PC-3 (cell line): ENCODE measurements at places on chromosomes 6 and 20. TPM values are rescaled to one million over a fixed set of nuclear protein-coding genes. Genes with fewer than 3 reads are reported as not detected.

DNA sequence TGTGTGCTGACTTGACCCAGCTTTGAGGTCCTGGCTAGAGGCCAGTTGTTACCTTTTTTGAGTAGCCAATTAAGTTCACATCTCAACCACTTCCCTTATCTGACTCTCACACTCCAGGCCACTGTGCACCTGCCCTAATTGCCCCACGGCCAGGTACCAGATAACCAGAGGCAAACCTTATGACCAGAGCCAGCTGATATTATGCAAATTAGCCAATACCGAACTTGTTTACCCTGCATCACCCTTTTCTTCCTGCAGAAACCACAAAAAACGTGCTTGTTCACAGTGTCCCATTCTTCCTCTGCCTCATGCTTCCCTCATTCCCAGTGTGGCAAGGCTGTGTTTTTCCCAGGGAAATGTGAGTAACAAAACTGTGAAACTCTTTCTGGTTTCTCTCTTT is 89.3 kb downstream of the HTR1B start:
- no peak overlapping the region for H3K27ac ChIP-seq
- DNase-seq = no peak
- no peaks in the 10 kb centered on the region for H3K4me1 ChIP-seq
- no peak overlapping the region for H3K4me3 ChIP-seq
- H3K27me3 ChIP-seq = no peaks in the 10 kb centered on the region
- H3K36me3 ChIP-seq = no peaks in the 10 kb centered on the region

DNA sequence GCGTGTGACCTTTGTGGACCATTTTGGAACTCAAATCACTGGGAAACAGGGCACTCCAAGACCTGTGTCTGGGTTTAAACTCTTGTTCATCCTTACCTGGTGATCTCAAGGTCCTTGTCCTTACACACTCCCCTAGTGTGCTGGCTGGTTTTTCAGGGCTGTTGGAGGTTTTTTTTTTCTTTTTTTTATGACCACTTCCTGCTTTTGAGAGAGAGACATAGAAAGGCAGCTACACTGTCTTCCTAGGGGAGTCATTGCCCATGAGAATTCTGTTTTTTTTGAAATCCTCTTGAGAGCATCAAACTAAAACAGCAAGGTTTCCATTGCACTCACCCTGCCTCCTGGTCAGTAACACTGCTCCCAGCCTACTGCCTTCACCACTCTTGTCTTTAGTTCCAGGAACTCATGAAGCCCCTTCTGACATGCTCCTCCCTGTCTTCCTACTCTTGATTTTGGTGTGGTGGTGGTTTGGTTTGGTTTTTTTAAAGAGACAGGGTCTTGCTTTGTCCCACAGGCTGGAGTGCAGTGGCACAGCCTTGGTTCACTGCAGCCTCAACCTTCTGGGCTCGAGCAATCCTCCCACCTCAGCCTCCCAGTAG is 28.6 kb downstream of the PRPH2 start:
- H3K4me3 ChIP-seq = no peak overlapping the region
- DNase-seq = no peak
- no peak overlapping the region for H3K27ac ChIP-seq
- H3K4me1 ChIP-seq = no peaks in the 10 kb centered on the region
- H3K36me3 ChIP-seq = peaks cover 26% of the 10 kb centered on the region

DNA sequence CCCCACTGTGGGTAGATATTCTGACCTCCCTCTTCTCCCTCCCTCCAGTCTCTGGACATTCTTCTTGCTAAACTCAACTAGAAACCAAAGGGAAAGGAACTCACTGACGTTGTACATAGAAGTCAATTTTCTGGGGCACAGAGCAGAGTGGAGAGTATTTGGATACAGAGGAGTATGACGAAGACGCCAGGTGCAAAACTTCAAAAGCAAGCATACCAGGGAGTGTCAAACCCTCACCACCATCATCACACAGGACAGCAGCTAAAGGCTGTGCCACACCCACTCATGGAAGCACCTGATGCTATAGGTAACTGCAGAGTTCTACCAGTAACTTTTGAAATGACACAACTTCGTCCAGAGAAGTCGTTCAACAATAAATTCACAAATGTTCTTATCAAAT is 64.8 kb downstream of the FYN start:
- no peak for DNase-seq
- no peaks in the 10 kb centered on the region for H3K36me3 ChIP-seq
- no peaks in the 10 kb centered on the region for H3K27me3 ChIP-seq
- H3K4me1 ChIP-seq = peaks cover 60% of the 10 kb centered on the region
- H3K27ac ChIP-seq = no peak overlapping the region

DNA sequence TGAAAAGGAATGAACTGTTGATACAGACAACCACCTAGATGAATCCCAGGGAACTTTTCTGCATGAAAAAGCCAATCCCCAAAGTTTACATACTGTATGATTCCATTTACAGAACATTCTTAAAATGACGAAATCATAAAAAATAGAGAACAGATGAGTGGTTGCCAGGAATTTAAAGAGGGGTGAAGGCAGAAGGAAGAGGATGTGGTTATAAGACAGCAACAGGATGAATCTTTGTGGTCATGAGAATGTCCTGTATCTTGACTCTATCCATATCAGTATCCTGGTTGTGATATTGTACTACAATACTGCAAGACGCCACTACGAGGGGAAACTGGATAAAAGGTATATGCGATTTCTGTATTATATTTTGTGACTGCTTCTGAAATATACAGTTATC is 70.1 kb upstream of the EMILIN3 start:
- DNase-seq = peak; percentile 19
- H3K36me3 ChIP-seq = peaks cover 21% of the 10 kb centered on the region
- H3K4me3 ChIP-seq = no peak overlapping the region
- H3K4me1 ChIP-seq = no peaks in the 10 kb centered on the region

DNA sequence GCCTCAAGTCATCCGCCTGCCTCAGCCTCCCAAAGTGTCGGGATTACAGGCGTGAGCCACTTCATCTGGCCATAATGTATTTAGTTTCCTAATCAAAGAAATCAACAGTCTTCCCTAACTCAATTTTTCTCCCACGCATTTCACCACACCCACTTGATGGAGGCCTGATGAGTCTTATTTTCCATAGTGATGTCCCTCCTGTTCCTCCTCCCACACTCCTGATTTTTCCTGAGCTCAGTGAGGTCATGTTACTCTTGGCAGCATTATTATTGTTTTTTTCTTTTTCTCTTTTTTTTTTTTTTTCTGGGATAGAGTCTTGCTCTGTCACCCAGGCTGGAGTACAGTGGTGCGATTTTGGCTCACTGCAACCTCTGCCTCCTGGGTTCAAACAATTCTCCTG is 8.9 kb downstream of the ABRACL start:
- H3K27me3 ChIP-seq = no peaks in the 10 kb centered on the region
- H3K4me1 ChIP-seq = no peaks in the 10 kb centered on the region
- no peak for DNase-seq
- H3K36me3 ChIP-seq = peaks cover 5% of the 10 kb centered on the region; the same call in 1 of the 2 replicates
- no peak overlapping the region for H3K4me3 ChIP-seq
- H3K27ac ChIP-seq = no peak overlapping the region

GRCh38 chr6:80544976-80545722 is 438.7 kb downstream of the BCKDHB start:
- DNase-seq = no peak
- no peak overlapping the region for H3K27ac ChIP-seq
- no peaks in the 10 kb centered on the region for H3K36me3 ChIP-seq

DNA sequence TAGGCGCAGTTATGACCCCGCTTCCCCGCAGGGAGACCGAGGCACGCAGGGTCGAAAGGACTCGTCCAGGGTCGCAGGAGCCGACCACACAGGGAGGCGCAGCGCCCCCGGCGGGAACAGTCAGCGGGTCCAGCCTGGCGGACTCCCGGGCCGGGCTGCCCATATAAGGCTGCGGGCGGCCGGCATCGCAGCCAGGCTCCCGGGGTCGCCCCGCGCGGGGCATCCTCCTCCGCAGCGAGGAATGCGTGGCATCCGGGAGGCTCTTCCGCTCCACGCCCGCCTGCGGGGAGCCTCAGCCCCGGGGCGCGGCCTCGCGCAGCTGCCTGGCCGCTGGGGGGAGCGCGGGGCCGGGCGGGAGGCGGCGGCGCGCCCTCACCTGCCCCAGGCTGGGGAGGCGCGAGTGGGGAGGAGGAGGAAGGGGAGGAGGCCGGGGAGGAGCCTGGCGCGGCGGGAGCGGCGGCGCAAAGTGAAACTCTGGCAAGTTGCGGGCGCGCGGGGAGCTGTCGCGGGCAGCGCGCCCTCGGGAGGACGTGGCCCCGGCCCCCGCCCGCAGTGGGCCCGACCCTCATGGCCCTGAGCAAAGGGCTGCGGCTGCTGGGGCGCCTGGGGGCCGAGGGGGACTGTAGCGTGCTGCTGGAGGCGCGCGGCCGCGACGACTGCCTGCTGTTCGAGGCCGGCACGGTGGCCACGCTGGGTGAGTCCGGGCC is at the start of gene SYNJ2:
Gene SYNJ2 (plus strand): TSS at position 469 of the 707 bp plus-strand sequence. CDS start 99 bp downstream, at position 568.
- peak within 1 kb of the TSS; percentile 94 for H3K4me3 ChIP-seq
- H3K27ac ChIP-seq = peak within 1 kb of the TSS; percentile 19
- no peaks in the 10 kb centered on the region for H3K27me3 ChIP-seq
- no peaks in the 10 kb centered on the region for H3K36me3 ChIP-seq
- H3K4me1 ChIP-seq = peaks cover 32% of the 10 kb centered on the region

- peaks cover 48% of the 10 kb centered on the region for H3K27me3 ChIP-seq
- no peaks in the 10 kb centered on the region for H3K4me1 ChIP-seq
- no peaks in the 10 kb centered on the region for H3K36me3 ChIP-seq
Observed at GRCh38 chr20:53223626-53224172, 251.5 kb downstream of the TSHZ2 start.

GRCh38 chr20:17460119-17460518 is 71.1 kb downstream of the BFSP1 start:
- peaks cover 68% of the 10 kb centered on the region for H3K27me3 ChIP-seq
- no peaks in the 10 kb centered on the region for H3K36me3 ChIP-seq
- no peak for DNase-seq

DNA sequence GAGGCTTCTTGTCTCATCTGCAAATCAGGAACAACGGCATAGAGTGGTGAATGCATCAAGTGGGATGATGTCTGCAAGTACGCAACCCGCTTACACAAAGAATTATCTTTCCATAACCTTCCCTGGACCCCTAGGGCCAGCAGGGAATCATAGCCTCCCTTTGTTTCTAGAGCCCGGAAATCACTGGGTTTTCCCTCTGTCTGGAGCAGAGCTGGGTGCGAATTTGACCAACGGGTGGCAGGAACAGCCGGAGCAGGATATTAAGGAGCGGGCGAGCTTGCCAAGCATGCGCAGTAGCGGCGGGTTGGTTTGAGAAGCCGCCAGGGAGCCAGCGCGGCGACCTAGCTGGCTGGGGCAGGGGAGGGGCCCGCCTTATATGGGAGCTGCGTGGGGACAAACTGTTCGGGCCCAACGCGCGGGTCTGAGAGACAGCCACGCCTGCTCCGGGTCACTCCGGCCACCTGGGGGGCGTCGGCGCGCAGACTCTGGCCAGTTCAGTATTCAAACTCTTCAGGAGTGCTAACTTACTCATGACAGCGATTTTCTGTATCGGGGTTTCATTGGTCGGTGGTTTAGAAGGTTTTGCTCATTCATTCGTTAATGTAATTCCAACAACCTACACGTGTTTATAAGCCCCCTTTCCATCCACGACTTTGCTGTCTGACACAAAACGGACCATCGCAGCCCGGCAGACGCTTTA is 1.6 kb upstream of the KIF16B start:
- H3K27ac ChIP-seq = peak overlapping the region; percentile 4; the same call in 1 of the 2 replicates
- peak; percentile 91 for DNase-seq
- H3K4me1 ChIP-seq = peaks cover 30% of the 10 kb centered on the region
- peak overlapping the region; percentile 73 for H3K4me3 ChIP-seq
- no peaks in the 10 kb centered on the region for H3K27me3 ChIP-seq

GRCh38 chr20:60297649-60298048 is 339.4 kb downstream of the CDH26 start:
- DNase-seq = no peak
- H3K4me1 ChIP-seq = no peaks in the 10 kb centered on the region
- H3K36me3 ChIP-seq = no peaks in the 10 kb centered on the region
- H3K4me3 ChIP-seq = no peak overlapping the region

GRCh38 chr20:50202677-50203076 is 12.0 kb downstream of the CEBPB start:
- no peak overlapping the region for H3K27ac ChIP-seq
- H3K4me3 ChIP-seq = no peak overlapping the region
- DNase-seq = no peak
- H3K27me3 ChIP-seq = no peaks in the 10 kb centered on the region
- no peaks in the 10 kb centered on the region for H3K36me3 ChIP-seq
- no peaks in the 10 kb centered on the region for H3K4me1 ChIP-seq

DNA sequence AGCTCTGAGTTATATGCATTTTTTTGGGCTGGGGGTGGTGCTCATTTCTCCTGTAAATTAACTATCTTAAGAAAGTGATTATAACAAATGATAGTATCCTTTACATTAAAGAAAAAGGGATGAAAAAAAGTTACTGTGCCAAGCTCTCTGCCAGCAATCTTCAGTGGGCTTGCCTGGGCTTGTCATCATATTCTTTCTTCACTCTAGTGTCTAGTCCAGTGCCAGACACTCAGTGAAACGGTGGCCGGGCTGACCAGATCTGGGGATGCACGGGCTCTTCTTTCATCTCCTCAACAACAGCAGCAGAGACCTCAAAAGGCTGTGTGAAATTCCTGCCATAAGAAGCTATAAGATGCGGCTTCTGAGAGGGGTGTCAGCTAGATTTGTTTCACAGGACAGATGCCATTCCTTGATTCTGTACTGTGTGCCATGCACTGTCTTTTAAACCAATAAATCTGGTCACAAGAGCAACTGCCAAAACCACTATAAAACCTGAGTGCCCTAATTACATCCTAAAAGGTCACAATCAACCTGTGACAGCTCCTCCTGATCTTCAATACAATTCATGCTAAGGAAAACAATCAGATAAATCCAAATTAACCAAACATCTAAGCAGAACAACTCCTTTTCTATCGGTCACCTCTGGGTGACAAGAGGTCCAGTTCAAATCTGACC is 12.1 kb downstream of the EXOC2 start:
- H3K4me1 ChIP-seq = peaks cover 15% of the 10 kb centered on the region
- H3K27ac ChIP-seq = no peak overlapping the region
- no peak overlapping the region for H3K4me3 ChIP-seq
- DNase-seq = no peak

DNA sequence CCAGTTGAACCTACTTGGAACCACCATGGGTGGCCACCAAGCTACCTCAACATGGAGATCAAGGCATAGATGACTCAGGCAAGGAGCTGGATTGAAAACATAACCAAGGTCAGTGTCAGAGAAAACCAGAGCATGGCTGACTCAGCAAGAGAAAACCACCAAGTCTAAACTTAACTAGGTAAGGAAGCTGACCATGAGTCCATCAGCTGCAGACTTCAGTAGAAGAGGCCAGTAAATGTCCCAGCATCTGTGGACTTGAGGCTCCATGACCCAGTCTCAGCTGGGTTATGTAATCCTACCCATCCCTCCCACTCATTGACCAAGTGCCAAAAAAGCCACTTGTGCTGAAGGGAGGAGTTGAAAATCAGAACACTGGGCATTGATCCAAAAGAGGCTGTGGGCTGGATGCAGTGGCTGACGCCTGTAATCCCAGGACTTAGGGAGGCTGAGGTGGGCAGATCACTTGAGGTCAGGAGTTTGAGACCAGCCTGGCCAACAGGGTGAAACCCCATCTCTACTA is 93.7 kb upstream of the CBLN4 start:
- no peak overlapping the region for H3K4me3 ChIP-seq
- no peak overlapping the region for H3K27ac ChIP-seq
- H3K36me3 ChIP-seq = no peaks in the 10 kb centered on the region
- no peaks in the 10 kb centered on the region for H3K4me1 ChIP-seq

Gene SRMS
- total RNA-seq = 0.22 and 0.63 TPM in 2 replicates

Gene HMGA1
- total RNA-seq = 1,115 and 1,441 TPM in 2 replicates

Gene VWA7
- total RNA-seq = 0.98 and 1.9 TPM in 2 replicates

Gene FAM184A
- total RNA-seq = 1.2 and 4.4 TPM in 2 replicates

Gene ABHD12
- 48.3 and 64.2 TPM in 2 replicates for total RNA-seq

Gene SYTL3
- 1.7 and 1.8 TPM in 2 replicates for total RNA-seq

Gene SEMG1
- total RNA-seq = not detected in 2 replicates

Gene IL17F
- total RNA-seq = not detected in 2 replicates

Gene C6orf15
- total RNA-seq = not detected in 2 replicates
